Cardiac atrium fibroblast (primary cell): ENCODE measurements at places on chromosomes 7 and 10. TPM values are rescaled to one million over a fixed set of nuclear protein-coding genes. Genes with fewer than 3 reads are reported as not detected.

TLL2 gene
- total RNA-seq = under 0.01 TPM in 1 of 2 replicates, not detected in the other

HOXA7 gene
- not detected in 2 replicates for total RNA-seq

GNGT1 gene
- not detected in 2 replicates for total RNA-seq

FFAR4 gene
- not detected in 2 replicates for total RNA-seq

DLX6 gene
- not detected in 2 replicates for total RNA-seq

ADRA2A gene
- total RNA-seq = 0.16 and 0.36 TPM in 2 replicates

DENND2A gene
- 2.9 and 13.7 TPM in 2 replicates for total RNA-seq

TMEM140 gene
- 1.6 and 8.1 TPM in 2 replicates for total RNA-seq

SAMD9 gene
- 5.6 and 6.5 TPM in 2 replicates for total RNA-seq

CHAT gene
- not detected in 2 replicates for total RNA-seq

SVIL gene
- total RNA-seq = 21.8 and 30.3 TPM in 2 replicates

CALHM3 gene
- not detected in 2 replicates for total RNA-seq

CALU gene
- 623 and 637 TPM in 2 replicates for total RNA-seq

DHX32 gene
- 28.2 and 34.0 TPM in 2 replicates for total RNA-seq

FRG2B gene
- not detected in 2 replicates for total RNA-seq

CUZD1 gene
- 0.16 and 0.18 TPM in 2 replicates for total RNA-seq

ENTPD7 gene
- 13.5 and 19.0 TPM in 2 replicates for total RNA-seq

CDH23 gene
- total RNA-seq = 0.18 TPM in 1 of 2 replicates, not detected in the other

TOMM7 gene
- total RNA-seq = 107 and 147 TPM in 2 replicates

IGF2BP3 gene
- total RNA-seq = 24.7 and 45.5 TPM in 2 replicates

TIMM23 gene
- 71.8 and 85.2 TPM in 2 replicates for total RNA-seq

NUTM2B gene
- 0.16 and 0.18 TPM in 2 replicates for total RNA-seq

ZNF485 gene
- 3.2 and 3.6 TPM in 2 replicates for total RNA-seq

COPS6 gene
- total RNA-seq = 45.8 and 57.2 TPM in 2 replicates

FAM25C gene
- total RNA-seq = not detected in 2 replicates

HACD1 gene
- 7.4 and 12.8 TPM in 2 replicates for total RNA-seq

PKD1L1 gene
- total RNA-seq = 0.16 TPM in 1 of 2 replicates, not detected in the other

OIT3 gene
- under 0.01 TPM in 1 of 2 replicates, not detected in the other for total RNA-seq

NEUROG3 gene
- total RNA-seq = not detected in 2 replicates

RGS10 gene
- total RNA-seq = 38.5 and 41.6 TPM in 2 replicates

ASIC3 gene
- total RNA-seq = 0.54 TPM in 1 of 2 replicates, not detected in the other

SDK1 gene
- total RNA-seq = 0.72 and 1.9 TPM in 2 replicates

SBDS gene
- total RNA-seq = 105 and 108 TPM in 2 replicates

AHR gene
- 245 and 387 TPM in 2 replicates for total RNA-seq

PDGFA gene
- 13.3 and 16.2 TPM in 2 replicates for total RNA-seq

WDR37 gene
- 7.0 and 13.0 TPM in 2 replicates for total RNA-seq

PRTFDC1 gene
- total RNA-seq = 11.4 and 14.6 TPM in 2 replicates

TLX1 gene
- not detected in 2 replicates for total RNA-seq

ZCCHC24 gene
- 42.8 and 50.4 TPM in 2 replicates for total RNA-seq

OPN1SW gene
- not detected in 2 replicates for total RNA-seq

FRMPD2 gene
- total RNA-seq = not detected in 2 replicates

POLR3A gene
- total RNA-seq = 9.1 and 9.9 TPM in 2 replicates

FBH1 gene
- total RNA-seq = 78.3 and 92.5 TPM in 2 replicates

NANOS1 gene
- total RNA-seq = 8.7 and 14.3 TPM in 2 replicates

KIF11 gene
- total RNA-seq = 6.3 and 6.5 TPM in 2 replicates

DNAJC12 gene
- 9.4 and 12.2 TPM in 2 replicates for total RNA-seq

CABCOCO1 gene
- 0.81 TPM in 1 of 2 replicates, not detected in the other for total RNA-seq

PRKAR2B gene
- 0.54 and 1.3 TPM in 2 replicates for total RNA-seq
